ENCODE measurements at places on chromosomes 7 and 10. TPM values are rescaled to one million over a fixed set of nuclear protein-coding genes. Genes with fewer than 3 reads are reported as not detected.

IQUB gene
- 0.32 TPM for total RNA-seq

DAGLB gene
- 8.1 TPM for total RNA-seq

ZPBP gene
- not detected for total RNA-seq

- no peak for DNase-seq
Observed at GRCh38 chr10:93596539-93596938, 4.5 kb downstream of the RBP4 start.

DNA sequence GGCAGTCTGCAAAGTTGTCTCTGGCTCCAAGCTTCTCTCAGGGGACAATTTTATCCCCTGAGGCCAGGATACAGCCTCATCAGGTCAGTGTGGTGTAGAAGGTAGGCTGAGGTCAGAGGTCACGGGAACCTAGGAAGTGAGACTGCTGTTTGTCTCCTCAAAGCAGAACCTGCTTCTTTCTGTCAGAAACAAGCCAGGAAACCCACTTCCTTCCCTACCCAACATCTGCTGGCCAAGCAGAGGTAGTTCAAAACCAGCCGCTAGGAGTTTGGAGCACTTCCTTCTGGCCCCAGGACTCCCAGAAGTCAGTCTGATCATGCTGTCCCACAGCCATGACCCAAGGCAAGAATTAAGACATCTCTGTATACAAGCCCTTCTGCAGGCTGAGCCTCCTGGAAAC, 12.2 kb downstream of the CLRN3 start:
- DNase-seq = no peak

- DNase-seq = no peak
Observed at GRCh38 chr10:12181065-12181775, 14.5 kb downstream of the NUDT5 start.

DNA sequence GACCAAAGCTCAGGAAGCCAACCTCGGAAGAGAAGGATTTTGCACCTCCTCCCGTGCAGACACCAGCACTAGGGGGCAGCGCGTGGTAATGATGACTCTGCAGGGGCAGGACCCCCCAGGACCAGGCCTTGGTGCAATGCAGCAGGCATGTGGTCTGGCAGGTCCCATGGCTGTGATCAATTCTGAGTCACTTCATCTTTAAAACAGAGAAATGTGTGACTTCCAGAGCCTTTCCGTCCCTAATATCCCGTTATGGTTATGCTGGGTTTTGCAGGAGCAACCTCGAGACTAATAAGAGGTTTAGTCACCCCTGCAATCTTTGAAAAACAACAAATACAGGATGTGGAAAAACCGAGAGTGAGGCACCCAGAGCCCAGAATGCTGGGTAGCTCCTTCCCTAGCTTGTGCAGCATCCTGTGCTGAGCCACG, 30.2 kb upstream of the GJD4 start:
- DNase-seq = no peak

DNA sequence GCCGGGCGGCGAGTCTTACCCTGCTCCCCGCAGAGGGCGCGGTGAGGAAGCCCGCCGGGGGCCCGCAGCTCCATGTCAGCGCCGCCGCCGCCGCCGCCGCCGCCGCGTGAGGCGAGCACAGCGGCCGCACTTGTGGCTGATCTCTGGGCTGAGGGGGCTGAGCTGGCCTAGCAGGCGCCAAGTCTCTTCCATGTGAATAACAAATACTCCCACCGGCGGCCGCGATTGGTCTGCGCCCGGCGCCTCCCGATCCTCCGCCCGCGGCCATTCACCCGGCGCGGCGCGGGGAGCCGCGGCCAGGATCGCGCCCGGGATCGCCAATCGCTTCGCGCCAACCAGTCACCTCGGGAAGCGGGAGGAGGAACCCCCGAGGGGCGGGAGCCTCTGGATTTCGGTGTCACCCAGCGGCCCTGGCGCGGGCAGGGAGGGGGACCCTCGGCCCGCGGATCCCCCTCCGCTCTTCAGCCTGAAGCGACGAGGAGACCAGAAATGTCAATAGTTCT, at the start of gene GRM8:
TSS of gene GRM8 (minus strand) at position 164 of the 503 bp plus-strand sequence.
- DNase-seq = peak; percentile 33

- DNase-seq = no peak
Observed at GRCh38 chr7:131013716-131014115, 279.7 kb upstream of the KLF14 start.

Data from heart right ventricle (tissue), 16 donors.